ENCODE measurements at places on chromosomes 1 and 21. TPM values are rescaled to one million over a fixed set of nuclear protein-coding genes. Genes with fewer than 3 reads are reported as not detected.
A peak's percentile ranks its signal among the peaks of the same experiment; 100 is the strongest.

ZNF436 gene
- 11.9 TPM for total RNA-seq

GJA5 gene
- not detected for total RNA-seq

RSPO1 gene
- total RNA-seq, result not detected

KCNJ9 gene
- not detected for total RNA-seq

DNA sequence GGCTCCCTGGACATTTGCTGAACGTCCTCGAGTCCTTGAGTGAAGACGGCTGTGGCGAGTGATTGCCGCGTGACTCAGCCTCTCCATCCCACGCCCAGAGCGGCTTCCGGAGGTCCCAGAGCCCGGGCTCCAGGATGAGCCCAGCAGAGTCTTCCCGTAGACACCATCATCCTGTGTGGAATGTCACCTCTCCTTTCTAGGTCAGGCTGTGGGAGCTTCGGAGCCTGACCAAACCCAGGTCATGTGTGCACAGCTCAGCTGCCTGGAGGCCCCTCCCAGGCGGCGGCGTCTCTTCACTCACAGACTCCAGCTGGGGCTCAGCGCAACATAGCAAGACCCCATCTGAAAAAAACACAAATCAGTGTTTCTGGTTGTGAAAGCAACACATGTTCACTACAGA, 38.2 kb downstream of the PRKCZ start:
- DNase-seq, result no peak

DNA sequence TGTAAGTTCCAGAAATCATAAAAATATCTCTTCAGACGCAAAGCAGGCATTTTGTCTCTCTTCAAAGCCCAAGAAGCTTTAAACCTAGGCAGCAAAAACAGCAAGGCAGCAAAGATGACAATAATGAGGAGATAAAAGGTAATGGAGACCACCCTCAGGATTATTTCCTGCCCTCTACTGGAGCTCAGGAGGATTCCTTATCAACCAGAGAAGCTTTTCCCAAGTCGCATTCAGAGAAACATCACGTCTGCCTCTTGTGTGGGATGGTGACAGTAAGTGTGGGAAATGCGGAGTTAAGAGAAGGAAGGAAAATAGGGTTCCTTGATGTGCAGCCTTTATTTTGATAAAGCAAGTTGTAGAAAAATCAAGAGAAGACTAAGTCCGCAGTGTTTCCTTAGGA, 365.8 kb downstream of the RGS7 start:
- DNase-seq, result no peak

GRCh38 chr1:158117854-158118704, 62.6 kb upstream of the CD1D start:
- no peak for DNase-seq

- no peak for DNase-seq
Measured at GRCh38 chr1:64915381-64916274, 50.7 kb downstream of the JAK1 start.

- no peak for DNase-seq
Measured at GRCh38 chr1:212141404-212141803, 105.9 kb downstream of the DTL start.

- DNase-seq, result no peak
Measured at GRCh38 chr1:230321741-230322420, 104.3 kb downstream of the PGBD5 start.

- no peak for DNase-seq
Measured at GRCh38 chr1:34286511-34286910, 109.8 kb downstream of the C1orf94 start.

- DNase-seq, result peak; percentile 73
Measured at GRCh38 chr1:205141236-205142101, 19.7 kb upstream of the RBBP5 start.

GRCh38 chr1:160171980-160172379, 18.4 kb upstream of the CASQ1 start:
- DNase-seq, result no peak
